Activated CD4-positive, alpha-beta T cell treated with anti-CD3 and anti-CD28 coated beads, Interleukin-2, amount 10 ng/mL, durations not matched to agents 7 days and 5 days (primary cell): ENCODE measurements at places on chromosomes 6 and 20.

DNA sequence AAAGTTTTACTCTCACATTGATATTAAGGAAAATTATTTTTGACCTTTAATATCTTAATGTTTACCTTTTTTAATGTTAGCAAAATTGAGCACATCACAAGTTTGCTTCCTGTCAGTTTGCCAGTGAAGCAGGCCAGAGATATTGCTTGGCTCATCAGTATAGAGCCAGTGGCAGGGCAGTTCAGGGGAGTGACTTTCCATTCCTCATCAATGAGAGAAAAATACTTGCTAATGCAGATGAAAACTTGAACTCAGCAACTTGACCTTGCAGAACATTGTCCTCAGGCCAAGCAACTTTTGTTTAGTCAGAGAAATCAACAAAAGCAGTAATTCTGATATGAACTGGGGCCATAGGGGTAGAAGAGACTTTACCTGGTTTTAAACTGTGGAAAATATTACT lies 6.9 kb downstream of the TAB2 start:
- no peak for DNase-seq

- DNase-seq: no peak
These were observed 101.5 kb upstream of the SLC24A3 start for GRCh38 chr20:19110881-19111460.

- no peak for DNase-seq
These were observed 58.3 kb downstream of the LAMP5 start for GRCh38 chr20:9572670-9573069.

DNA sequence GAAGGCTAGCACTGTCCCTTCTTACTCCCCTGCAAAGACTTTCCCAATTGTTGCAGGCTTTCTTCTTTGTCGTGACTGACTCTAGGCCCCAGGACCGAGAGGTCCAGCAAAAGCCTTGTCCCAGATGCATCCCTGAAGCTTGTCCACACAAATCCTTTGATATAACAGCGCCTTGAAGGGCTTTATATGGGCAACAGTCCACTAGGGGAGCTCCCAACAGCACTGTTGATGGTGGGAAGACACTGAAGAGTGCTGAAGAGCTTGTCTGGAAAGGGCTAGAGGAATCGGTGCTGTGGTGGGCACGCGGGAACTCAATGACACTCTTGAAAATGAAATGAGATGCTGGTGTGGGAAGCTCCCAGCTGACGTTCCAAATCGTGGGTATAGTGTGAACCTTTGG lies 316.1 kb upstream of the CDH4 start:
- DNase-seq: no peak

GRCh38 chr20:23143098-23143497 lies 57.0 kb upstream of the CD93 start:
- DNase-seq: peak; percentile 41

GRCh38 chr6:135233686-135234491 lies 52.8 kb downstream of the MYB start:
- DNase-seq: no peak

DNA sequence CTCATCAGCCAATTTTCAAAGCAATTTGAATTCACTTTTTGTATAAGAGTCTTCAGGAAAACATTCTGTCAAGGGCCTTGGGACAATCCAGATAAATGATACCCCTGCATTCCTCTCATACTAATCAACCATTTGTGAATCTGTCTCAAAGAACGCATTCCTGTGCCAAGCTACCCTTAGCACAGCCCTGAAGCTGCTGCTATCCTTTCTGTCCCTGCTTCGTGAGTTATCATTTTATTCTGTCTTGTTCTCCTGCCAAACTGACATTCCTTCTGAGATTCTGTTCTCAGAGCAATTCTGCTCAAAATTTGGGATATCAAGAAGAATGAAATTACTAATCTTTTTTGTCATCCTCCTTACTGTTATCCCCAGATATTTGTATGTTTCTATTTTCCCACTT lies 213.9 kb upstream of the STXBP5 start:
- no peak for DNase-seq

GRCh38 chr6:137894779-137895385 lies 27.8 kb downstream of the TNFAIP3 start:
- DNase-seq: no peak

GRCh38 chr20:50127587-50128519 lies 14.9 kb upstream of the UBE2V1 start:
- no peak for DNase-seq

DNA sequence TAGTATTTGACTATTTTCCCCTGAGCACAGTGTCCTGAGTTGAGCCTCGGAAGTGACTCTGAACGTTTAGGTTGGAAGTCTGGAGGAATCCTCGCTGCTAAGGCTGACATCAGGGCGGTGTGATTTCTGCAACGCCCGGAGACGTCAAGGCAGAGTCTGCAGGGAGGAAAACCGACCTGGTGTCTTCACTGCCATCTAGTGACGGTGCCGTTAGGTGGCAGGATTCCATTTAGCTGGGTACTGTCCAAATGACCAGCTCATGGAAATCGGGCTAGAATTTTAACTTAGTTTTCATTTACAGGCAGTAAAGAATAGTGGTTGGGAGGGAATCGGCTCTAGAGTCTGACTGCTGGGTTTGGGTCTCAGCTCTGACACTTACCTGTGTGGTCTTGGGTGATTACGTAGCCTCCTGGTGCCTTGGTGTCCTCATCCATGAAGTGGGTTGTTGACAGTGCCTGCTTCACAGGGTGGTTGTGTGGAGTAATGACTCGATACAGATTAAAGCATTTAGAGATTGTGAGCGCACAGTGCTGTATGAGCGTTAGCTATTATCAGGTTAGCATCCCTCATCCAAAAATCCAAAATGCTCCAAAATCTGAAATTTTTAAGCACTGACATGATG lies 35.0 kb downstream of the FOXF2 start:
- peak; percentile 15 for DNase-seq
